Astrocyte of the hippocampus (primary cell): ENCODE measurements at places on chromosomes 1 and 21.

DNA sequence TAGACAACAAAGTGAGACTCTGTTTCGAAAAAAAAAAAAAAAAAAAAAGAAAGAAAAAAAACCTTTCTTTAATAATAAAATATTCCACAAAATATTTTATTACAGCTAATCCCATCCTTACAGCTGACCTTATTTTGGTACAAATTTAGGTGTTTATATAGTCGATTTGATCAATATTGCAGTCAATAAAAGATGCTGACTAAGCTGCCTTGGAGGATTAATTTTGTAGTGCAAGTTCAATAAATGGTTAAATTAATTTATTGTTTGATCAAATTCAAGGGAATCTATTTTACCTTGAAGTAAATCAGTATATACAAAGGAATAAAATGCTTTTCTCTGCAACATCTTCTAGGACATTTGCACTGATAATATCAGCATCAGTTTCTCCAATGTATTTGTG is 1764.3 kb downstream of the NCAM2 start:
- DNase-seq: no peak

DNA sequence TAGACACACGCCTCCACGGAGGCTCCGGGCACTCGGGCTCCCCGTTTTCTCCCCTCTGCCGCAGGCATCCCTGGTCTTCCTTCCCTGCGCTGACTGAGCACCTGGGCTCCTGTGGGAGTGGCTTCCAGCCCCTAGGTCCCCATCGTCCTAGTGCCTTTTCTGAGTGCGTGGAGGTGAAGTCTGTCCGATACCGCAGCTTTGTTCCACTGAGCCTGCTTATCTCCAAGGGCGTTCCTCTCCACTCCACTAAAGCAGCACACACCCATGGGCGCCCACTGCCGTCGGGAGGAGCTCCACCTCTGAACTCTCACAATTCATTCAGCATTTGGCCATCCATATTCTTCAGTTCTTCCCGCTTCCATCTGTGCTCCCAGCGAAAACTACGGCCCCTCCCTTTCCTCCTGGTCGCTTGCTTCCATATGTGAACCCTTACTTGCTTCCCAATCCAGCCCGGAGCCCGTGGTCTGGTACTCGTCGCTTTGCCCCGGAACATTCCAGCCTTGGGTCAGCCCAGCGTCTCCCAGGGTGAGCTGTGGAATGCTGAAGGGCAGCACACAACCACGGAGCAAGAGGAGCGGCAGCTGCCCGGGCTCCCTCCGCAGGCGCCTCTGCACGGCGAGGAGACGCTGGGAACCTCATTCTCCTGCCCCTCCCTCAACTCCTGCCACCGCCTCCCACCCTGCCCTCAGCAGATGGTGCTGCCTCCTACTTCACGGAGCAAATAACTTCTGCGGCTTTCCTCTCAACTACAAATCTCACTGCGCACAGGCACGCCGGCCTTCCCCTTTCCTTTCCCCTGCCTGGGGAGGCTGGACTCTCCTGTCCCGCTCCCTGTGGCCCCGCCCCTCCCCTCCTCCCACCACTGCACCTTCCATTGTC is 27.5 kb downstream of the ATP8B2 start:
- peak; percentile 78 for DNase-seq

DNA sequence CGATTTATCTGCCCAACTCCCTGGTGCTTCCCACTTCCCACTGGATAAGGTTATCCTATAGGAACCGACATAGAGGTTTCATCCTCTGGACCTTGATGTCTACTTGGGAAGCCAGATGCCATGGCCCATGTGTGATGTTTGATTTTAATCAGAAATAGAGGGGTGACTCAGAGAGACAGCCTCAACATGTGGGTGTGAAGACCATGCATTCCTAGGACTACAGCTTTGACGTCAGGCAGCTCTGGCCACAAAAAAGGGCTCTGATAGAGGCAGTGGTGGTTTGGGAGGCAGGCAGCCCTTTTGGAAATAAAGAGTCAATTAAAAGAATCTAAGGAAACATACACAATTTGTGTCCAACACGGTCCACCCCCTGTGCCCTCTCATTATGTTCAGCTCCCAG is 5.2 kb upstream of the SH2D2A start:
- peak; percentile 50 for DNase-seq

GRCh38 chr1:61124078-61124477 is 41.7 kb downstream of the NFIA start:
- no peak for DNase-seq

- DNase-seq: no peak
These were observed 62.2 kb downstream of the OBSCN start for GRCh38 chr1:228270032-228270431.

GRCh38 chr1:51559064-51559500 is 40.0 kb upstream of the EPS15 start:
- peak; percentile 20 for DNase-seq

GRCh38 chr21:15065392-15066122 is 757 bp upstream of the NRIP1 start:
- DNase-seq: peak; percentile 86

GRCh38 chr1:193569983-193570269 is 383.5 kb upstream of the B3GALT2 start:
- DNase-seq: no peak

DNA sequence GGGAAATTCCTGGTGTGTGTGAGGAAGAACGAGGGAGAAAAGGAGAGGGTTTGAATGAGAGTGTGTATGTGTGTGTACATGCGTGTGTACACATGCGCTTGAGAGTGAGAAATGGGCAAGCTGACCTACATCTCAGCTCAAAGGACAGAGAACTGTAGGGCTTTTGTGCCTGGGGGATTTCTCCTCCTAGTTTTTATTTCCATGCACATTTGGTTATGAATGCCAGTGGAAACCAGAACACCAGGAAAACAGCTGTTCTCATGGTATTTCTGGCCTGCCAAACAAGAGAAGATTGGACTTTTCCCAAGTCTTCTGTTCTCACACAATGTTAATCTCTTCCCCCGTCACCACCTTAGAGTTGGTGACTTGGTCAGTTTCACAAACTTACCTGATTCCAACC is 45.2 kb downstream of the SLC44A3 start:
- peak; percentile 90 for DNase-seq

DNA sequence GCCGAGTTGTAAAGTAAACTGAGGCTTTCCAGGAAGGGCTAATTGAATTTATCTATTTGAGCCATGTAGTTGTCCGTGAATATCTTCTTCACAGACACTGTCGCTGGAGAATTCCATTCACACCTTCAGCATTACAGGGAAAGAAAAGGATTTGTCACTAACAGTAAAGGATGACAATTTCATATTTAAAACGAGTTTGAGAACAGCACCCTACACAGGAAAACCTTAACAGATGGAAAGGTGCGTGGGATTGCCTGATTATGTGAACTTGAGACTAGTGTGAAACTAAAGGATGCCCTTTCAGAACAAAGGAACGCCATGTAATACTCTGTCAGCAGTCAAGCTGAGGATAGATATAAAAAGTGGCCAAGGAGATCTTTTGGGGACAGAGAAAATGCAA is 492.5 kb upstream of the ADGRL2 start:
- no peak for DNase-seq

DNA sequence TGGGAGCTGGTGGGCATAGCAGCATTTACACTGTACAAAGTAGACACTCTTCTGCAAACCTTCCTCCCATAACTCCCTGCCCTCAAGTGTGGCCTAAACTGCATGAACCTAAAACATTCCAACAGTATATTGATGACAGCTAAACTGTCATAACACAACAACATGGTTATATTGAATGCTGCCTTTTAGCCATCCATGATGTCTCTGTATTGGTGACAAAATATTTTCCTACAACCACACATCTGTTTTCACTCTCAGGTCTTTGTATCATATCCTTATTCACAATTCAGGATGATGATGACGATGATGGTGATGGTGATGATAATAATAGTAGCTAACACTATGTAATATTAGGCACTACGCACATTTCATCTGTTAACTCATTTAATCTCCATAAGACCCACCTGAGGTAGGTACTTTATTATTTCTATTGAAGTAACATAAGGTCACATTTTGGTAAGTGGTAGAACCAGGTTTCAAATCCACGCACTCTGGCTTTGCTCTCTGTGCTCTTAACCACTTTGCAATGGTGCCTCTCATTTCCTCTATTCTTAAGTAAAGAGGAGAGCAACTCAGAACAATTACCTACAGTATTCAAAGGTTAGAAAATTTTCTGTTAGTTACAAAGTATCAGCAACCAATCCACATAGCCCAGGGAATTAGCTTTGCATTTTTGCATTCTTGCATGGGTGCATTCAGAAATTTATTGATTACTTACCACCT is 185.1 kb upstream of the LMO4 start:
- no peak for DNase-seq

DNA sequence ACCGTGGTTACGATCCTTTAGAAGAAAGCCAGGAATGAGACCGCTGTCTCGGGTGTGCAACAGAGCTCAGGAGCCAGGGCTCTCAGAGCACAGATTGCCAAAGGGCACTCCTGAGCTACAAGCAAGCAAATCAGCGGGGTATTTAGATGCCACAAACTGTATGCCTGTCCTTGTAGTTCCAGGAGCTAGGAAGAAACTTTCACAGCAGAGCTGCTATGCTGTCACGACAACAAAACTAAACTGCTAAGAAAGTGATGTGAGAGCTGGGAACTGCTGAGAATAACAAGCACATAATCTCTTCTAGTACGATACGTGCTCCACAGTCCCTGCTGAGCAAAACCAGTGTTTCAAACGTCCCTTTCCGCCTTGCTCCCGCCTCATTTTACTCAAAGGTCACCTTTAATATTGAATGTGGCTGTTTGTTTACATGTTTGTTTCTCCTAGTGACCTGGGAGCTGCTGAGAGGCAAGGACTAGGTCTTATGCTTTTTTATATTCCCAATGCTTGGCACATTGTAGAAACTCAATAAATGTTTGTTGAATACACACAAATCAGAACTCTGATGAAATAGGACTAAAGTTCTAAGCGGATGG is 14.7 kb downstream of the GREM2 start:
- DNase-seq: peak; percentile 65

DNA sequence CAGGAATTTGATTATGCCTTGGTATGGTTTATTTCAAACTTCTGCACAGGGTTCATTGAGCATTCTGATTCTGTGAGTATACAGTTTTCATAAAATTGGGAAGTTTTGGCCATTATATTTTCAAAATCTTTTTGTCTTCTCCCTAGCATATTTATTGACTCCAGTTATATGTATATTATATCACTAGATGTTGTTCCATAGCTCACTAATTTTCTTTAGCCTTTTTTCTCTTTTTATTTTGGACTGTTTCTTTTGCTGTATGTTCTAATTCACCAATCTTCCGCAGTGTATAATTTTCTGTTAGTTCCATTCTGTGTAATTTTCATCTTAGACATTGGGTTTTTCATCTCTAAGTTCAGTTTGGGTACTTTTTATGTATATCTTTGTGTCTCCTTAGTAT is 31.9 kb downstream of the ZMYM4 start:
- DNase-seq: no peak

DNA sequence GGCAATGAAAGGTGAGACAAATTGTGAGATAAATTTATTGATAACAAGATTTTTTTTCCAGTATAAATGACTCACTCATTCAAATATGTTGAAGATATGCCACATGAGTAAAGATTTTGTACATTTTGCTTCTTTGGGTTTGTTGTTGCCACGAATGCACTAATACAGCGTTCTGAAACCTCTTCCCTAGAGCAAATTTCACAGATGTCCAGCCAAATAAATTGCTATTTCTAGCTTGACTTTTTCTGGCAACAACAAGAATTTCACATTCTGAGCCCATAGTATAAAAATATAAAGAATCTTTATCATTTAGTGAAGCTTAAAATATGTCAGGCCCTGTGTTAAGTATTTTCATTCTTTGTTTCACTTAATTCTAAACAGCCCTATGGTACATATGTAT is 114.5 kb upstream of the COL24A1 start:
- DNase-seq: no peak

DNA sequence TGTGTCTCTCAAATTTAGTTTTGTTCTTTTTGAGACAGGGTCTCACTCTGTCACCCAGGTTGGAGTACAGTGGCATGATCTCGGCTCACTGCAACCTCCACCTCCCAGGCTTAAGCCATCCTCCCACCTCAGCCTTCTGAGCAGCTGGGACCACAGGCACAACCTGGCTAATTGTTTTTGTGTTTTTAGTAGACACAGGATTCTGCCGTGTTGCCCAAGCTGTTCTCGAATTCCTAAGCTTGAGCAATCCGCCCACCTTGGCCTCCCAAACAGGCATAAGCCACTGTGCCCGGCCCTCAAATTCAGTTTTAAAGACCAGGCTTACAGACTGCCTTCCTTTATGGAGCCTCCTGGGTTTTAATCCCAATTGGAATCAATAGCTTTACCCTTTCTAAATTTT is 83.7 kb upstream of the SELENON start:
- DNase-seq: no peak

GRCh38 chr21:40547906-40548513 is 298.9 kb downstream of the DSCAM start:
- DNase-seq: no peak

DNA sequence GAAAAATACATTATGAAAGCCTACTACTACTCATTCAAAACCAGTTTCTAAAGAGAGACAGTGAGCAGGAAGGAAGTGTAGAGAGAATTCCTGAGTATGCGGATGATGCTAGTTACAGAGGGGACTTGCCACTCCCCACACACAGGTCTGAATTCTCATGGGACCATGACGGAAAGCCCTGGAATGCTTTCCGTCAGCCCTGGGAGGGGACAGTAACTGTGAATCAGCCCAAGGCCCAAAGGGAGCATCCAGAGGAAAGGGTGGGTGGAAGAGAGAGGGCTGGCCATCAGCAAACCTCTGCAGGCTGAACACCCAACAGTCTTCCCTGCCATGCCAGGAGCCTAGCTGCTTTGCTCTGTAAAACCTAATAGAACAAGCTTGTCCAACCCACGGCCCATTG is 36.4 kb downstream of the RCSD1 start:
- no peak for DNase-seq

- no peak for DNase-seq
These were observed 8.3 kb upstream of the CD101 start for GRCh38 chr1:116993286-116993685.

DNA sequence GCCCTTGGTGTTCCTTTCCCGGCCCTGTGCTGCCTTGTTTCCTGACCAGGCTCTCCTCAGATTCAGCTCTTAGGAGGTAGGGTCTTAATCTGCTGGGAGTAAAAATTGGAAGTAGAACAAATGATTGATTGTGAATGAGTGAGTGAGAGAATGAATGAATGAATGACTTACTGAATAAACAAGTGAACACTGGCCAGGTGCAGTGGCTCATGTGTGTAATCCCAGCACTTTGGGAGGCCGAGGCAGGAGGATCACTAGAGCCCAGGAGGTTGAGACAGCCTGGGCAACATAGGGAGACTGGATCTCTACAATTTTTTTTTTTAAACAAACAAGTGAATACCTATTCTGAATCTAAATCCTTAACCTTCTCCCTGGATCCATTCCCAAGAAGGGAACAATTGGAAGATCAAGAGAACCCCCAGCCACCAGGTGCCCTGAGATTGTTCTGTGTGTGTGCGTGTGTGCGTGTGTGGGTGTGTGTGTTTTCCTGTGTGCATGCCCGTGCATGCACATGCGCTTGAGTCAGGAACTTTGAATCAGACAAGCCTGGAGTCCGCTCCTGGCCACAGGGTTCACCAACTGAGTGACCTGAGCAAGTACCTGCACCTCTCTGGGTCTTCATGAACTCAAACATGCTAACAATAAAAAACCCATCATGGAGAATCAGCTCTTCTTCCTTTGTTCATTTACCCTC is 24.3 kb upstream of the CITED4 start:
- DNase-seq: no peak

- DNase-seq: peak; percentile 76
These were observed 7.5 kb downstream of the KIF1B start for GRCh38 chr1:10217748-10218441.

GRCh38 chr1:182725259-182726255 is 41.2 kb upstream of the RGS8 start:
- peak; percentile 30 for DNase-seq

GRCh38 chr1:15023205-15023604 is 130.3 kb upstream of the TMEM51 start:
- no peak for DNase-seq

- DNase-seq: no peak
These were observed 6.9 kb downstream of the ANKRD35 start for GRCh38 chr1:145878724-145879123.
